Stimulated activated CD8-positive, alpha-beta memory T cell treated with anti-CD3 and anti-CD28 coated beads, Interleukin-7, amount 100 ng/mL, for 48 hours (primary cell): ENCODE measurements at places on chromosomes 5 and 9.
A peak's percentile ranks its signal among the peaks of the same experiment; 100 is the strongest.

GRCh38 chr5:144202072-144202471, 31.4 kb downstream of the KCTD16 start:
- no peak for DNase-seq

DNA sequence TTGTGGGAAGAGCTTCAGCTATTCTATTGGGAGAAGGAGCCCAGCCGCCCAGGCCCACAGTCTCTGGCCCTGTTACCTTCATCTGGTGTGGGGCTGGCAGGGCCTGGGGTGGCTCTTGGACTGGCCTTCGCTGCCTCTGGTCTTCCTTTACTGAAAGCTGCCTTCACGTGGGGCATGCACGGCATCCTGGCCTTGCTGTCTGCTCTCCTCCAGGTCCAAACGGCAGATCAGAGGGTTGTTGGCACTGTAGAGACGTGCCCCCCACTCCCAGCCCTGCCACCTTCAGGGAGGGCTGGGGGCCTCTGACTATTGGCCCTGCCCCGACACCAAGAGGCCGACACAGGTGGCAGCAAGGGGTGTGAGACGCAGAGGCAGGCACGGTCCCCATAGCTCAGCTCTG, 291.3 kb upstream of the IRX1 start:
- no peak for DNase-seq

DNA sequence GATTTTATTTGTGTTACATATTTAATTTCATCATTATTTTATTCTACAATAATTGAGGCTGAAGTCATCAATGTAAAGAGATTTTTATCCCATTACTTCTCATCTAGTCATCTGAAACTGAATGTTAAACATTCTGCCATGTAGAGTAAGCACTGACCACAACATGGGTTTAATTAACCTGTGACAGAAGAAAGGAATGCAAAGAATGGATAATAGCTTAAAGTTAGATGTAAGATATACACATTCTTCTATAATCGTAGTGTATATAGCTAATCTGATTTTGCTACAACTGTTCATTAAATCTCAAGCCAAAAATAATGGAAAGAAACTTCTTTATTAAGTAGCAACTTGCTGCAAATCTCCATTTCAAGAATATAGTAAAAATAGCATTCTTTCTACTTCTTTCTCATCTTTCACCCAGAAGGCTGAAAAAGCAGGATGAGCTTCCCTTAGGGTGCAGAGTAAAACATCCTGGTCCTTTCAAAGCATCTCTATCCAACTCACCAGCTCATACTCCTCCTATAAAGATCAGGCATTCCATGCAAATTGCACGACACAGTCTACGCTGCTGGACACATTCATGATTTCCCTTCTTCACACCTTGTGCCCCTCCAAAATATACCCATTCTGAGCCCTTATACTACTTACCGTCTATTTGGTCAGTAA, 115.2 kb downstream of the EFNA5 start:
- DNase-seq = no peak

GRCh38 chr9:8633784-8634183, 834.2 kb upstream of the DMAC1 start:
- DNase-seq = no peak

- DNase-seq = no peak
These were observed 591.7 kb downstream of the ZNF608 start for GRCh38 chr5:124154714-124155113.

DNA sequence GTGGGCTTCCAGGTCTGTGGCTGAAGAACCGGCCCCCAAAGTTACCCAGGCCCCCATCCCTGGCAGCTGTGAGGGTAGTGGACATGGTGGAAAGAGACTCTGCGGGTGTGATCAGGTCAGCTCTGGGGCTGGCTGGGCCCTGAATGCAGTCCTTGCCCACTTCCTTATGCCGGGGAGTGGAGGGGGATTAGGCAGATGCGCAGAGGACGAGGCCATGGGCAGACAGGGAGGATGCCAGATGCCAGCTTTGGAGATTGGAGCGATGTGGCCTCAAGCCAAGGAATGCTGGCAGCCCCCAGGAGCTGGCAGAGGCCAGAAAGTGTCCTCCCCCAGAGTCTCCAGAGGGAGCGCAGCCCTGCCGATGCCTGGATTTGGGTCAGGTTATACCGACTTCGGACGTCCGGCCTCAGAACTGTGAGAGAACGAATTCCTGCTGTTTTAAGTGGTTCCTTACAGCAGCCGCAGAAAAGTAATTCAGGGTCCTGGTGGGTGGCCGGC, 69.8 kb downstream of the ADAMTS2 start:
- DNase-seq = no peak

DNA sequence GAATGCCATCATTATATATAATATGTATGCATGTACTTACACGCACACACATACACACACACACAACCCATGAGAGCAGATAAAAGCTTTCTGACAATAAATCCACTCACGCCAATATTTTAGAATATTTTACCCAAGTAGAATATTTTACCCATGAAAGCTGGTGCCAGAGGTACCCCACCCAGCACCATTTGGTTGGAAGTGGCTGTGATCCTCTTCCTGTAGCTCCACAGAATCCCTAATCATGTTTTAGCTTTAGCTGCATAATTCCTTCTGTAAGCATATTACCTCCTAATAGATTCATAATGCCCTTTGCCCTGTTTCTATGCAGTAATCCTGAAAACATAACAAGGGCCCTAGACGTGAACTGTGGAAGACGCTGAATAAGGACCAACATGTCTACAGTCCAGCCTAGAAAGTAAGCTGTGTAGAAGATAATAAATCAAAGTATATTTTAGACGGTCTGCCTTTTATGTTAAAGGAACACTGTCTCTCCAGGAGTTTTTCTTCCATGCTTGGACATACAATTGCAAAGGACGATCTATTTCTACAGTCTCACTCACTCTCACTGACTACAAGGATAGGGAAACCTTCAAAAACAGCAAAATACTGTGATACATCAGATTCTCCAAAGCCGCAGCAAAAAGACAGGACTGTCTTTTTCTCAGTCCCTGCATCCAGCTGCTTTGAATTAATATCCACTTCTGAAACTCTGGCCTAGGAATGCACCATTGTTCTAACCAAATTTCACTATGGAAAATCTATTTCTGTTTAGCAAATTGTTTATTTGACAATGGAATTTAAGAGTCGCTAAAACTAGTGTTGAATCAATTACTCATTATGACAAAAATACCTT, 98.2 kb downstream of the USP20 start:
- no peak for DNase-seq

GRCh38 chr5:151151793-151152192, 5.8 kb downstream of the ANXA6 start:
- peak; percentile 77 for DNase-seq

- no peak for DNase-seq
These were observed 98.1 kb upstream of the SV2C start for GRCh38 chr5:75985077-75985476.

GRCh38 chr9:35793461-35793860, 2.1 kb downstream of the NPR2 start:
- DNase-seq = no peak

GRCh38 chr5:40578501-40579451, 100.9 kb upstream of the PTGER4 start:
- DNase-seq = peak; percentile 29

GRCh38 chr9:130332384-130332926, 66.9 kb downstream of the HMCN2 start:
- no peak for DNase-seq
